T-helper 17 cell (primary cell): ENCODE measurements at places on chromosomes 3 and 15. TPM values are rescaled to one million over a fixed set of nuclear protein-coding genes. Genes with fewer than 3 reads are reported as not detected.

- H3K36me3 ChIP-seq = peaks cover 3% of the 10 kb centered on the region
- peaks cover 59% of the 10 kb centered on the region for H3K27me3 ChIP-seq
- peaks cover 3% of the 10 kb centered on the region for H3K4me1 ChIP-seq
- H3K27ac ChIP-seq = no peak overlapping the region
- no peak for DNase-seq
- no peak overlapping the region for H3K4me3 ChIP-seq
Measured at GRCh38 chr3:31892916-31893573, 88.0 kb downstream of the OSBPL10 start.

DNA sequence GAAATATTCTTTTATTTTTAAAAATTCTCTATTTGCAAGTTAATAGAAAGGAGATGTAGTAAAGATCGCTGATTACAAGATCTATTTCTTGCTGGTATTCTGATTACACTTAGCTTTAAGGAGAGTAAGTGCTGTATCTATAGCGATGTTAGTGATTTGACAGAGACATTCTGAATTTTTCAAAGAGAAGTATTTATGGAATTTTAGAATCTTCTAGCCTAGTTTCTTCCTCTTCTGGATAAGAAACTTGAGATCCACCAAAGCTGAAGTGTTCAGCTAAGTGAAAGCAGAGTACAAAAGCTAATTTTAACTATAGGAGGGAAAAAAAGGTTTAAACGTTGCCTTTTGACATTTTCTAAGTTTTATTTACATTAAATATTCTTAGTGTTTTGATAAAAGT lies 72.1 kb upstream of the RARB start:
- H3K4me3 ChIP-seq = no peak overlapping the region
- H3K27ac ChIP-seq = no peak overlapping the region
- no peaks in the 10 kb centered on the region for H3K27me3 ChIP-seq
- no peaks in the 10 kb centered on the region for H3K36me3 ChIP-seq
- no peaks in the 10 kb centered on the region for H3K4me1 ChIP-seq

GRCh38 chr15:66765478-66766281 lies 63.6 kb downstream of the SMAD6 start:
- no peak for DNase-seq
- no peaks in the 10 kb centered on the region for H3K4me1 ChIP-seq
- H3K36me3 ChIP-seq = peaks cover 2% of the 10 kb centered on the region
- H3K27ac ChIP-seq = no peak overlapping the region

DNA sequence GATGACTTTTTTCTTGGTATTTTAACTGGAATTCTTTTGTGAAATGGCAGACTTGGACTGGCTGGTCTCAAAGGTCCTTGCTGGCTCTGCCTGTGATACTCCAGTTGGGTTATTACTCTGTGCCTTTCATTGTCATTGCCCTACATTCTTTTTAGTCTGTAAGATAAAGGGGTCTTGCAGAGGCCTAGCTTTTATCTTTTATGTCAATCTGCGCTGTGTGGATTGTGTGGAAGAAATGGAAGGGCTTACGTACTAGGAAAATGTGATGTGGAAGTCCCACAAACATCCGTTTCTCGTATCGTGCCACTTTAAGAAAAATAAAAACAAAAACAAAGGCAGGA lies 8.7 kb upstream of the TMEM212 start:
- peaks cover 15% of the 10 kb centered on the region for H3K27me3 ChIP-seq
- no peak overlapping the region for H3K27ac ChIP-seq
- peaks cover 8% of the 10 kb centered on the region for H3K4me1 ChIP-seq
- DNase-seq = no peak
- H3K4me3 ChIP-seq = no peak overlapping the region

DNA sequence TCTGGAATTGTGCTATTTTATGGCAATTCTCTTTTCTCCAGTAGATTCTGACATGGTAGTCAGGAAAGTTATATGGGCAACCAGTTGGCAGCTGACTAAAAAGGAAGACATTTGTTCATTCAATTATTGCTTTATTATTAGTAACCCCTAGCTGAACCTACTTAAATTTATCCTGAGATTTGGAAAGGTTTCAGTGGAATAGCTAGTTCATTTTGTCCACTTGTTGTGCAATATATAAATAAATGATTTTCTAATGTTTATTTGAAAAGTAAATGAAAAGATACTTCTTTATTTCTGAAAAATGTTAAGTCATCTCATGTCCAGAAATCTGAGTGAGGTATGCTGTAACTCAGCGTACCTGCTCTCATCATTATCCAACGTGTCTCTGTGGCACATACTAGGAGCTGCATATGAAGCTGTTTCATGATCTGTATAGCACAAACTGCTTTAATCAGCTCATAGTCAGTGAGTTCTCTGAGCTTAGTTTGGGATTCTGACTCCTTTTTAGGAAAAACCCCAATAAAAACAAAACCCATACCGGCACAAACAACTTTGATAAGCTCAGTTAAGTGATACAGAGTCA lies 35.9 kb downstream of the RARB start:
- H3K4me3 ChIP-seq = no peak overlapping the region
- H3K4me1 ChIP-seq = no peaks in the 10 kb centered on the region
- H3K27me3 ChIP-seq = no peaks in the 10 kb centered on the region
- peaks cover 2% of the 10 kb centered on the region for H3K36me3 ChIP-seq
- no peak for DNase-seq

DNA sequence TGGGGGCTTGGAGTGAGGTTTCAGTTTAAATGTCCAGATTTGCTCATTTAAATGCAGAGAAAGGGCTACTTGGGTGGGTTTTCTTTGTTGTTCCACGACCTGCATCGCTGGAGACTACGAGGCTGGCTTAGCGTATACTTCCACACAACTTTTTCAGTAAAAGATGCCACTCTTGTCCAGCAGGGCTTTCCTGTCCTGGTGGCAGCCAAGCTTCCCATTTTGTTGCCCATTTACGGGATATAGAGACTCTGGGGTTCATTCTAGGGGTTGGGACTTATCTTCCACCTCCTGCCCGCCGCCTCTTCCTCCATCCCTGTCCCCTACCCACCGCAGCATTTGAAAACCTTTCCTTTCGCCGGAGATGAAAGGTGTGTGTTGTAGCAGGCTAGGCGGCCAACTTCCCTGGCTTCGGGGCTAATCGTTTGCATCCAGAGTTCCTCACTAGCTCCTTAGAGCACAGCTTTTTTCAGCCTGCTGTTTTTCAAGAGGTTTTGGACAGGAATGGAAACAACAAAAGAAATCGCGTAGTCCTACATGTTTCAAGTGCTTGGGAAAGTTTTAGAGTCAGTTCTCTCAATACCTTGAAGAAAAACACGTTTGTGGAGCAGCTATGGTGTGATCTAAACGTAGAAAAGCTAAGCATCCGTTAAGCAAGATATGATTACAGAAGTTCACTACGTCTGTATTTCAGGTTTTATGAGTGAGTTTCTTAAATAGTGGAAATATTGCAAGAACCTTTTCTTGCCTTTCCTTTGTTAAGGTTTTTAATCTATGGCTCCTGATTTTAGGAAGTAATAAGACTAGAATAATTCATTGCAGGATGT lies 843 bp downstream of the CHRNA5 start:
- H3K4me1 ChIP-seq = peaks cover 18% of the 10 kb centered on the region
- no peaks in the 10 kb centered on the region for H3K36me3 ChIP-seq
- peaks cover 13% of the 10 kb centered on the region for H3K27me3 ChIP-seq
- peak overlapping the region; percentile 39 for H3K27ac ChIP-seq
- no peak for DNase-seq

GRCh38 chr3:11091791-11092190 lies 62.5 kb upstream of the HRH1 start:
- no peak overlapping the region for H3K4me3 ChIP-seq
- peaks cover 5% of the 10 kb centered on the region for H3K27me3 ChIP-seq
- no peak for DNase-seq
- no peak overlapping the region for H3K27ac ChIP-seq

- H3K4me3 ChIP-seq = no peak overlapping the region
- H3K4me1 ChIP-seq = peaks cover 5% of the 10 kb centered on the region
- H3K27me3 ChIP-seq = peaks cover 35% of the 10 kb centered on the region
Measured at GRCh38 chr15:77567202-77567601, 65.5 kb downstream of the LINGO1 start.

DNA sequence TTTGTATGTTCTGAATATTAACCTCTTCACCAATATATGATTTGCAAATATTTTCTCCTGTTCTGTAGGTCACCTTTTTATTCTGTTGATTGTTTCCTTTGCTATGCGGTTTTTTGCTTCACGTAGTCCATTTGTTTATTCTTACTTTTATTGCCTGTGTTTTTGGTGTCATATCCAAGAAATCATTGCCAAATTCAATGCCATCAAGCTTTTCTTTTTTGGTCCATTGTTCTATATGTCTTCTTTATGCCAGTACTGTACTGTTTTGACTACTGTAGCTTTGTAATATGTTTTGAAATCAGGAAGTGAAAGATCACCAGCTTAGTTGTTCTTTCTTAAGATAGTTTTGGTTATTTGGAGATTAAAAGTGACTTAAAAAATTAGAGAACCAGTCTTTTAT lies 4.2 kb downstream of the PARP15 start:
- no peak overlapping the region for H3K4me3 ChIP-seq
- no peaks in the 10 kb centered on the region for H3K27me3 ChIP-seq
- H3K4me1 ChIP-seq = peaks cover 24% of the 10 kb centered on the region
- DNase-seq = no peak
- H3K27ac ChIP-seq = no peak overlapping the region

GRCh38 chr3:59450946-59451763 lies 401.3 kb upstream of the CFAP20DC start:
- DNase-seq = no peak
- H3K36me3 ChIP-seq = no peaks in the 10 kb centered on the region
- H3K4me1 ChIP-seq = peaks cover 32% of the 10 kb centered on the region
- peak overlapping the region; percentile 94 for H3K27ac ChIP-seq
- H3K27me3 ChIP-seq = no peaks in the 10 kb centered on the region
- peak overlapping the region; percentile 78 for H3K4me3 ChIP-seq

- H3K4me1 ChIP-seq = peaks cover 2% of the 10 kb centered on the region
- H3K27ac ChIP-seq = no peak overlapping the region
- DNase-seq = no peak
- H3K27me3 ChIP-seq = no peaks in the 10 kb centered on the region
Measured at GRCh38 chr3:183754052-183754451, 56.5 kb downstream of the YEATS2 start.

DNA sequence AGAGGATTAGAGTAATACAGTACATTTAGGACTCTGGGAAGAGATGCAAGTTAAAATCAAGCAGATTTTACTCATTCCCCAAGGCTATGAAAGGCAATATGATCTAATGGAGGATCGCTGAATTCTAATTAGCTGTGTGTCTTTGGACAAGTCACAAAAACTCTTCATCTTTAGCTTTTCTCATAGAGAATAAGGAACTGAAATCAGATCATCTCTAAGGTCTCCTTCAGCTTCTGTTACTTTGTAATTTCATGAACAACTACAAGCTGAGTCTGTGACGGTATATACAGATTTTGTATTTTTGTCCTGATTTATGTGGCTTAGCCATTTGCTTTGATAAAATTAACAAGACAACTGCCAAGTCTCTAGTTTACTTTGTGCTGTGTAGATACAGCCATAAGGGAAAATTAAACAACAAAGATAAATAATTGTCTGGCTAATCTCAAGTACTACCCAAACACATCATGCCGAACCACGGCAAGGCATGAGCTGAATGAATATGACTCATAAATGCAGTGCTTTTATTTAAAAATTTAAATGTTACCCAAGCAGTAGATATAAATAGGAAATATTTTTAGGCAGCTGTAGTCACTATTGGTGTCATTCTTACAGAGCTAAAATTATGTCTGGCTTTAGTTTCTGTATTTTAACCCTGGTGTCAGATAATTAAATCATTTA lies 81.5 kb downstream of the GAP43 start:
- H3K27ac ChIP-seq = no peak overlapping the region
- no peaks in the 10 kb centered on the region for H3K4me1 ChIP-seq
- peaks cover 9% of the 10 kb centered on the region for H3K27me3 ChIP-seq
- H3K4me3 ChIP-seq = no peak overlapping the region
- H3K36me3 ChIP-seq = no peaks in the 10 kb centered on the region

GRCh38 chr3:73213896-73214295 lies 152.4 kb downstream of the EBLN2 start:
- no peak overlapping the region for H3K27ac ChIP-seq
- no peaks in the 10 kb centered on the region for H3K36me3 ChIP-seq
- no peaks in the 10 kb centered on the region for H3K4me1 ChIP-seq
- no peak for DNase-seq

DNA sequence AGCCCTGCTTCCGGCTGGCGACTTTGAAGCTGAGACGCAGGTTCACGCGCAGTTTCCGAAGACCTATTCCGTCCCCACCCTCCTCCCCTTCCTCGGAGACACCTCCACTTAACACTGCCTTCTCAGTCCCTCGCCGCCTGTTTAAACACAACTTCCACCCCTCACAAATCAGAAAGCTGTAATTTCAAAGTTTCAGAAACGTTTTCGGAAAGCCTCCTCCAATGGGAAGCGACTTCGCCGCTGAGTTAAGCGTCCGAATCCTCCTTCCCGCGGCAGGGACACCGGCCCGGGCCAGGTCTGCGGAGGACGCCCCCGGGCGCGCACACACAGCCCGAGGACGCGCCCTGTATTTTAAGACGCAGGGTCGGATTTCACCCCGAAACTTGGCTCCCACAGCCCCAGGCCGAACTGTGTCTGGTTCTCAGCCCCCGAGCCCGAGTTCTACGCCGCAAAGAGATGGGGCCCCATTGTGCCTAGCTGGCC lies 559 bp upstream of the LRRN1 start:
- peak overlapping the region; percentile 80 for H3K4me3 ChIP-seq
- peaks cover 48% of the 10 kb centered on the region for H3K27me3 ChIP-seq
- H3K4me1 ChIP-seq = peaks cover 7% of the 10 kb centered on the region
- DNase-seq = no peak

DNA sequence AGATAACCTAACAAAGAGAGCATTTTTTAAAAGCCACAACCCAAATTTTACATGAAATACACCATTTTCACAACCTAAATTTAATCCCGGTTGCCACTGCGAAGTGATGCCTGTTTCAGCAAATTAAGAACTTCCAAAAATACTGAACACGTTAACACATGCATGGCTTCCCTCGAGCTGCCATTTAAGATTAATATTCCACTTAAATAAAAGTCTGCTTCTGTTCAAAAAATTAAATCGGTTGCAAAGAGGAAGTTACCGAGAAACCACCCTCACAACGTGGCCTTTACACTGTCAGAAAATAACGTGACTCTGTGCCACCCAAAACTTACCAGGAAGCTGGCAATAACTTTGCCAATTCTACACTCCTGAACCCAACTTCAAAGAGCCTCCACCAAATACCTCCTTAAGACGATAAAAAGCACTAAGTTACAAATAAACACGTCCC lies 1.2 kb downstream of the TBL1XR1 start:
- peak overlapping the region; percentile 95 for H3K27ac ChIP-seq
- peaks cover 44% of the 10 kb centered on the region for H3K4me1 ChIP-seq
- H3K4me3 ChIP-seq = peak overlapping the region; percentile 98
- no peaks in the 10 kb centered on the region for H3K27me3 ChIP-seq
- H3K36me3 ChIP-seq = peaks cover 2% of the 10 kb centered on the region

The CCPG1 gene
- total RNA-seq = 28.2 TPM

The PLSCR2 gene
- not detected for total RNA-seq

The SH3BP5 gene
- 50.7 TPM for total RNA-seq

The WDR72 gene
- total RNA-seq = not detected

The CPNE4 gene
- total RNA-seq = 0.55 TPM

The FEZF2 gene
- not detected for total RNA-seq
